ENCODE measurements at places on chromosomes 4 and X. TPM values are rescaled to one million over a fixed set of nuclear protein-coding genes. Genes with fewer than 3 reads are reported as not detected.

TSR2 gene
- total RNA-seq: 42.5 TPM

- no peak for DNase-seq
- peaks cover 12% of the 10 kb centered on the region for H3K27me3 ChIP-seq
- H3K36me3 ChIP-seq: no peaks in the 10 kb centered on the region
- no peaks in the 10 kb centered on the region for H3K4me1 ChIP-seq
- H3K27ac ChIP-seq: no peak overlapping the region
- no peak overlapping the region for H3K4me3 ChIP-seq
Observed at GRCh38 chrX:10280071-10280470, 123.3 kb downstream of the CLCN4 start.

MAGIX gene
- total RNA-seq: 13.9 TPM

DNA sequence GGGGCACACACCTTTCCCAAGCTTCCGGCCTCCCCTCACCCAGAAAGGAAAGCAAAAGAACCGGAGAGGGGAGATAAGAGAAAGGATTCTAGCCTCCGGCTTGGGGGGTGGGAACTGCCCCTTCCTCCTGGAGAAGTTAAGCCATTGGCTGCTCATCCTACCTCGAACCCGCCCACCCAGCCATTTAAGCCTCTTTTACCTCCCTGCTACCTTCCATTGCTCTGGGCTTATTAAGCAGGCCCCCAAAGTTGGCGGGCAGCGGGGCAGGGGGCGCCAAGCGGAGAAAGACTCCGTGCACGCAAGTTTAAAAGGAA is 2.3 kb downstream of the MAML3 start:
- DNase-seq: peak; percentile 78
- peak overlapping the region; percentile 73 for H3K27ac ChIP-seq
- H3K4me3 ChIP-seq: peak overlapping the region; percentile 90
- H3K27me3 ChIP-seq: no peaks in the 10 kb centered on the region
- peaks cover 47% of the 10 kb centered on the region for H3K36me3 ChIP-seq

XAGE1A gene
- not detected for total RNA-seq

GRCh38 chr4:86688026-86688425 is 93.9 kb downstream of the PTPN13 start:
- DNase-seq: no peak
- H3K27me3 ChIP-seq: no peaks in the 10 kb centered on the region
- H3K36me3 ChIP-seq: peaks cover 10% of the 10 kb centered on the region
- H3K27ac ChIP-seq: peak overlapping the region; percentile 15
- no peak overlapping the region for H3K4me3 ChIP-seq

HSFX2 gene
- 0.76 TPM for total RNA-seq

PGRMC1 gene
- total RNA-seq: 121 TPM

TMEM271 gene
- not detected for total RNA-seq

PABPC4L gene
- total RNA-seq: not detected

DNA sequence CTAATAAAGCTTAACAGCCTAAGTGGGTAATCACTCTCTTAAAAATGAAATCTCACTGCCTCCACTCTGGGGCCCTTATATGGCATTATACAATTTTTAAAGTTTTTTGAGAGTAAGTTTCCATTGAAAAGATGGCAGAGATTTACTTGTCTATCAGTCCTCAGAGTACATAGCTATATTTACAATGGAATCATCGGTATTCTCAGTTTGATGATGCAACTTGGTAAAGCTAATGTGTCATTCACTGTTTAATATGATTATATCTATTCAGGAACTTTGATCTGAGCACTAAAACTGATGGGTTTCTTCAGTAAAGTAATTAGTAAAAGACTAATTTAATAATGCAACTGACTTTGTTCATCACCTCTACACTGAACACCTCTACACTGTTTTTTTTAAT is 51.6 kb downstream of the CT47B1 start:
- peaks cover 21% of the 10 kb centered on the region for H3K4me1 ChIP-seq
- no peak overlapping the region for H3K27ac ChIP-seq

- no peak for DNase-seq
- H3K27ac ChIP-seq: no peak overlapping the region
- H3K4me1 ChIP-seq: no peaks in the 10 kb centered on the region
- H3K4me3 ChIP-seq: no peak overlapping the region
Observed at GRCh38 chr4:108885211-108885610, 122.4 kb upstream of the ETNPPL start.

FRG2 gene
- not detected for total RNA-seq

DNA sequence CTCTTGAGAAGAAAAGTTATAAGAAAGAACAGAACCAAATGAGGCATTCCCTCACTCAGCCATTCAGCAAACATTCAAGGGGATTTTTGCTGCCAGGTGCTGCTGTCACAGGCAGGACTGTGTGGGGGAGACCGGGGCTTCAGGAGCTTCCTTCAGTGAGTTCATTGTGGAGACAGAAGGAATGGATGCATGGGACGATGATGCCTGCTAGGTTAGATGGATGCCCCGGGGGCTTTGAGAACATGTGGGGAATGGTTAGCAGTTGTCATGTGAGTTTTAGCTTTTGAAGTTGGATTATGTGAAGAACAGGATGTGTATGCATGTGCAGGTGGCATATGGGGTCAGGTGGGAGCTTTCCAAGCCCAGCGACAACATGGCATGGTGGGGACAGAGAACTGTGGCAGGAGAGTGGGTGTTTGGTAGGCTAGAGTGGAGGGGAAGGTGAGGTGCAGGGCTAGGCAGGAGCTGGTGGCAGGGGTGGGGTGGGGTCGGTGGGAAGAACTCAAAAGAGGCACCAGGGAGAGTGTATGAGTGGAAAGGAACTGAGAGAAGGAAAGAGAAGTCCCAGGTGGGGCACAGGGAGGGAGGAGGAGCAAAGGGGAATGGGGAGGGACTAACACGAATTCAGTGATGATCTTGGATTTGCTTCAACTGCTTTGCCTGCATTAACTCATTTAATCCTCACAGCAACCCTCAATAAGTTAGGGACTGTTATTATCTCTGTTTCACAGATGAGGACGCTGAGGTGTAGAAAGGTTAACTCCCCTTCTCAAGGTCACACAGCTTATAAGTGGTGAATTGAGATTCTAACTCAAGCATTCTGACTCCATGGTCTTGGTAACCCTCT is 8.4 kb downstream of the DCUN1D4 start:
- no peak overlapping the region for H3K4me3 ChIP-seq
- no peaks in the 10 kb centered on the region for H3K27me3 ChIP-seq
- peak overlapping the region; percentile 10 for H3K27ac ChIP-seq
- no peaks in the 10 kb centered on the region for H3K36me3 ChIP-seq
- no peak for DNase-seq

DNA sequence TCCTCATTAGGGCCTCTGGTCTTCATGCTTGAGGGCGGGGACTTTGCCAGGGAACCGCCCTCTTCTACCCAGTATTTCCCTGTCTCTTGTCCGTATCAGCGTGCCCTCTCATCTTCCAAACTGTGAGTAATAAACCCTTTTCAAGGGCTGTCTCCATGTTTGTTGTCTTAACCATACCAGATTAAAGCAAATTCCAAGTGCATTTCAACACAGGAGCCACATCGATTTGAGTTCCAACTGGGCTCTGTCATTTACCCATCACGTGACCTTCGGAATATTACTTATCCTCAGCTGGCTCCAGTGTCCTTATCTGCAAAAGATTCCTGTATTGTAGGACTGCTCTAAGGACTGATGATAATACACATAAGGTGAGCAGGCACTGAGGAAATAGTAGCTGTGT is 6.4 kb upstream of the PHEX start:
- no peaks in the 10 kb centered on the region for H3K36me3 ChIP-seq
- no peak for DNase-seq
- H3K27ac ChIP-seq: no peak overlapping the region
- H3K4me1 ChIP-seq: peaks cover 9% of the 10 kb centered on the region
- H3K4me3 ChIP-seq: no peak overlapping the region
- H3K27me3 ChIP-seq: no peaks in the 10 kb centered on the region

GRCh38 chr4:114890773-114891172 is 222.6 kb downstream of the NDST4 start:
- DNase-seq: no peak
- H3K4me1 ChIP-seq: no peaks in the 10 kb centered on the region
- no peaks in the 10 kb centered on the region for H3K27me3 ChIP-seq
- H3K36me3 ChIP-seq: no peaks in the 10 kb centered on the region
- no peak overlapping the region for H3K27ac ChIP-seq

- H3K4me3 ChIP-seq: no peak overlapping the region
- peaks cover 39% of the 10 kb centered on the region for H3K36me3 ChIP-seq
- H3K4me1 ChIP-seq: no peaks in the 10 kb centered on the region
- H3K27ac ChIP-seq: no peak overlapping the region
Observed at GRCh38 chr4:7797330-7797729, 142.3 kb downstream of the AFAP1 start.

SH3TC1 gene
- total RNA-seq: 7.8 TPM

GRCh38 chr4:39469429-39470077 is 10.7 kb downstream of the LIAS start:
- no peak overlapping the region for H3K4me3 ChIP-seq
- peaks cover 8% of the 10 kb centered on the region for H3K4me1 ChIP-seq
- peaks cover 6% of the 10 kb centered on the region for H3K36me3 ChIP-seq
- peak; percentile 40 for DNase-seq
- H3K27ac ChIP-seq: no peak overlapping the region

SPATA18 gene
- total RNA-seq: not detected

SRPK3 gene
- total RNA-seq: 0.14 TPM

GRCh38 chr4:184409911-184410692 is 64.2 kb downstream of the IRF2 start:
- H3K4me3 ChIP-seq: no peak overlapping the region
- no peaks in the 10 kb centered on the region for H3K27me3 ChIP-seq
- no peak for DNase-seq
- H3K4me1 ChIP-seq: no peaks in the 10 kb centered on the region

- H3K27me3 ChIP-seq: peaks cover 79% of the 10 kb centered on the region
- peaks cover 8% of the 10 kb centered on the region for H3K4me1 ChIP-seq
- H3K36me3 ChIP-seq: no peaks in the 10 kb centered on the region
- no peak for DNase-seq
- no peak overlapping the region for H3K4me3 ChIP-seq
- no peak overlapping the region for H3K27ac ChIP-seq
Observed at GRCh38 chrX:72050011-72050410, 81.7 kb downstream of the RTL5 start.

Data from Calu3 (cell line).